ENCODE measurements at places on chromosomes 7 and 10.

- no peak for DNase-seq
These were observed 126.3 kb downstream of the ALOX5 start for GRCh38 chr10:45500304-45500703.

- DNase-seq: no peak
These were observed 207.3 kb upstream of the POT1 start for GRCh38 chr7:125136755-125137532.

DNA sequence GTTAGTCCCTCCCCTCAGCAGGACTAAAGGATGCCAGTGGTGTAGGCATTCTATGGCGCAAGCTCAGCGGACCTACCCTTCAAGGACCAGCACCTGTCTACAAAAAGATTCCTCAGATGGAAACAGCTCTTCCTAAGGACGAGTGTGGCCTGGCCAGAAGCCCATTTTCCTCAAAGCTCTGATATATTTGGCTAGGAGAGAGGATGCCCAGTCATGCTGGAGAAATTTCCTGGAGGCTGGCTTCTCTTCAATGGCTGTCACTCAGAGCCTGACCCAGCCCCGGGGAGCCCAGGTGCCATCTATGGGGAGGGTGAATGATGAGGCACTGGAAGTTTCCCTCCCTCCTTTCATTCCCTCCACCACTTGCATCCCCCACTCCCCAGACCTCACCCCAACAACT is 111.5 kb downstream of the PLXNA4 start:
- no peak for DNase-seq

DNA sequence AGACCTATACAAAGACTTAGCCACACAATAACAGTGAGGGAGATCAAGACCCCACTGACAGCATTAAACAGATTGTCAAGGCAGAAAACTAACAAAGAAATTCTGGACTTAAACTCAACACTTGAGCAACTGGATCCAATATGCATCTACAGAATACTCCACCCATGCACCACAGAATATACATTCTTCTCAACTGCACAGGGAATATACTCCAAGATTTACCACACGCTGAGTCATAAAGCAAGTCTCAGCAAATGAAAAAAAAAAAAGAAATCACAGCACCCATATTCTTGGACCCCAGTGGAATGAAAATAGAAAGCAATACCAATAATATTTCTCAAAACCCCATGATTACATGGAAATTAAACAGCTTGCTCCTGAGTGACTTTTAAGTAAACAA is 680.2 kb downstream of the PCDH15 start:
- no peak for DNase-seq

- DNase-seq: no peak
These were observed 63.8 kb downstream of the ATAD1 start for GRCh38 chr10:87753995-87754866.

DNA sequence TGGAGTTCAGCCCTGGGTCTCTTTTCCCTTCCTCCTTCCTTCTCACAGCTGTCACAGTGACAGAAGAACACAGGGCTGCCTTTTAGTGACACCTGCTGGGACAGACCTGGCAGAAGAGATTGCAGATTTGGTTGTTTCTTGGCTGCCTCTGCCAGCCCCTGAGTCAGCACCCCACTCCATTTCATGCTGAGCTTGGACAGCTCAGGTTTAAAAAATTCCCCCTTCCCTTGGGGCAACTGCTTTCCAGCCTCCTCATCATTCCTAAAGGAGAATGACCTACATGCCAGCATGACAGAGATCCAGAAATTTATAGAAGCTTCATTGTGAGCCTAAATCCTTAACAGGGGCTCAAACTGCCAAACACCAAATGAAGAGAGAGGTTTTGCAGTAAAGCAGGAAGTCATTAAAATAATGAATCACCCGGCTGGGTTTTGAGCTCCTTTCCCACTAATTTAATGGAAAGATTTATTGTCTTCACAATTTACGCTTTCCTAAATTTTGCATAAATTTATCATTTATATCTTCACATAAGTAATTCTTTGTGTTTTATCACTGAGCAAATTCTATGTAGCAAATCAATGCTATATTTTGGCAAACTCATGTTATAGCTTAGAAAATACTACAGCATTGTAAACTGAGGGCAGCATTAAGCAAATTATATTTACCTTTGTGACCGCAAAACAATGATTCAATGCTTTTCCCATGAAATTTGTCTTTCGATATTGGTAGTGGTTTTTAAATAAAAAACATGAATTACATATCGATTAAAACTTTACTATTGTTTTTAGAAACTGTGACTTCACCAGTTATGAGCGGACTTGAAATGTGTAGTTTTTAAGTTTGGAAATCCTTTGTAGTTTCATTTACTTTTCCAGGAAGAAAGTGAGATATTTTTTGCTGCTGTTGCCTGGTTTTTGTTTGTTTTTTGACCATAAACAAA is 399.5 kb upstream of the ANKRD30A start:
- no peak for DNase-seq

DNA sequence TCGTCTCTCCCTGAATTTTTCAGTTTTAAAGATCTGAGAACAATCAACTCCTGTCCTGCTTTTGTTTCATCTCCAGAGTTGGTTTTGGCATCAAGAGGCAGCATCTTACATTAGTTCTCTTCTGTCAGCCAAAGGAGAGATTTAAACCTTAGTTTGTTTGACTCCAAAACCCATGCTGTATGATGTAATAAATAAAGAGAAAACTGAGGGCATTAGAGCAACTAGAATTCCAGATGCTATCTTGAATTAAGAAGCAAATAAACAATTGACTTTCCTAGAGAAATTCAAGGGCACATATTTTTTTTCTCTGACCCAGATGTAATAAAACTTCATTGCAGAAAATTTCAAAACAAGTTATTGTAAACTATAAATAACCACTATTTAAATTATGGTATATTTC is 54.4 kb downstream of the INHBA start:
- no peak for DNase-seq

- no peak for DNase-seq
These were observed 68.4 kb upstream of the NRBF2 start for GRCh38 chr10:63064706-63065105.

GRCh38 chr7:14294637-14295036 is 305.2 kb upstream of the ETV1 start:
- DNase-seq: no peak

- DNase-seq: no peak
These were observed 33.7 kb downstream of the RBM28 start for GRCh38 chr7:128309976-128310375.

GRCh38 chr7:64653721-64654401 is 12.1 kb upstream of the ZNF107 start:
- DNase-seq: no peak

DNA sequence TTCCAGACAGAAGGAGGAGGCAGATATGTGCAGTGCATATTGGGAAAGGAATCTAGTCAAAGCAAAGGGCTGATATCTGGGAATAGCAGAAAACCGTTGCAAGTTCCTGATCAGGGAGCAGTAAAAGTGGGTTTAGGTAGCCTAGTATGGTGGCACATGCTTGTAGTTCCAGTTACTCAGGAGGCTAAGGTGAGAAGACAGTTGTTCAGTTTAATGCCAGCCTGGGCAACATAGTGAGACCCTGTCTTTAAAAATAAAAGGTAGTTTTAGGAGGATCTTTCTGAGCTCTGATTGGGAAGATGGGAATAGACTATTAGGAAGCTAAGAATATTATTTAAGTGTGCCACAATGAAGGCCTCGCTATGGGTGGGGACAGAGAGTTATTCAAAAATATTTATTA is 1.7 kb downstream of the CCDC172 start:
- DNase-seq: no peak

DNA sequence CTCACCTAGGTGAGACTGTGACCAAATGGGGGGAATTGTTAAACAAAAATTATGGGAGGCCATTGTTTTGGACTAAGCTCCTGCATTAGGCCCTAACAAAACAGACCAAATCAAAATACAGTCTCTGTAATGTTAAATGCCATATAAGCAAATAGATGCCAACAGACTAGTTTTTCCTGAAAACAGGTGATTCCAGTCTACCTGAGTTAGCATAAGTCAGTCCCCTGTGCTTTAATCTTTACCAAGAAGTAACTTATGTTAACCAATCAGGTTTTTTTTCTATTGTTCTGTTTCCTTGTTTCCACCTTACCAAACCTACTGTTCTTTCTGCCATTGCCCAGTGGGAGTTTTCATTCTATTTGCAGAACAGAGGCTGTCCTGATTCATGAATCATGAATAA is 48.0 kb downstream of the PDZD8 start:
- DNase-seq: no peak

Measured in posterior vena cava (tissue), 2 donors.